ENCODE measurements at places on chromosomes 3 and 15.

DNA sequence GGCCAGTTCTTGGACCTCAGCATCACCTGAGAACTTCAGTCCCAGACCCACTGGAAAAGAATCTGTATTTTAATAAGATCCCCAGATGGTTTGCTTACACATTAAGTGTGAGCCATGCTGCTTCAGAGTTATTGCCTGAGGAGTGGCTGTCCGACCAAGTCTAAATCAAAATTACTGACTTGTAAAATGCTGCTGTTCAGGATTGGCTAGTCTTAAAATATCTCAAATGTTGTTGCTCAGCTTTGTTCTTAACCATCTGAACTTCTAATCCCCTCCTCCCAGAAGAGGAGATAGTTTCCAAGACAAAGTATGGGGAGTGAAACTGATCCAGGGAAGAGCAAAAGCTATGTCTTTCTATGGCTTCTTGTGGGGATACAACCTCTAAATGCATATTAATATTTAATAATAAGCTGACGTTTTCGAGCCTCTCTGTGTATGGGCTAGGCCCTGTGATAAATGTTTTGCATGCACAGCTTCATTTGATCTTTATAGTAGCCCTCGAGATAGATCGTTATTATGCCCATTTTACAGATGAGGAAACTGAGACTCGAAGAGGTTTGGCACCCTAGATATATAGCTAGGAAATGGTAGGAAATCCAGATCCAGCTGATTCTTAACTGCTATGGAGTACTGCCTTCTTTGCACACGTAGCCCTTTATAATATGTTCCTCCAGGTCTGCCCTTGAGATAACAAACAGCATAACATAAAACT is 52.2 kb downstream of the DNASE1L3 start:
- no peak for DNase-seq

DNA sequence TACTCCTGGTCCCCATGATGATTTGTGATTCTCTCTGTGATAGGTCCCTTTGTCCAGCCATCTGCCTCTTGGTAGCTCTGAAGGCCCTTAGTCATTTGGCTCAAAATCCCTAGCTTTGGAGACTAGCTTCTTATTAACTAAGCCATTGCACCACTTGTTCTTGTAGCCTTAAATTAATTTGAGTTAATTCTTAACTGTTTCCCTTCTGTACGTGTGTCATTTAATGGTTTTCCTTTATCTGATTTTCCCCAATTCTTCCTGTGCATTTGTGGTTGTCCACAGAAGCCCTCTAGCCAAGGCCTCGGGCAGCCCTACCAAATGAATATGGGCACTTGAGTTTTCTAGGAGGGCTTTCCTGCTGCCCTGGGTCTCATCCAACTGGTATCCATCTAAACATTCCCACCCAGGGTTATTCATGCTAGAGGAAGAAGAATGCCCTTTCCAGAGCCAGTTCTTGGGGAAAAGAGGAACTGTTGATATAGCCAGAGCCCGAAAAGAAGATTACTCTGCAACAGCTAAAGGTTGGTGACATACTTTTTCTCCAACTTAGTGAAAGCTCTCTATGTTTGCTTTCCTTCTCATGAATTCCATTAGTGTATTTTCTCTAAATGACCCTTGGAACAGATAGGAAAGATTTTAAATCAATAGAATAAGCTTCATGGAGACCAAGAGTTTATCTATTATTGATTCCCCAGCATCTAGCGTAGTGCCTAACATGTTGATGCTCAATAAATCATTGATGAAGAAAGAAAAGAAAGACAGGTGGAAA is 44.2 kb upstream of the ZBTB38 start:
- DNase-seq: no peak

- DNase-seq: no peak
Measured at GRCh38 chr3:127165694-127166485, 27.0 kb upstream of the PRR23E start.

DNA sequence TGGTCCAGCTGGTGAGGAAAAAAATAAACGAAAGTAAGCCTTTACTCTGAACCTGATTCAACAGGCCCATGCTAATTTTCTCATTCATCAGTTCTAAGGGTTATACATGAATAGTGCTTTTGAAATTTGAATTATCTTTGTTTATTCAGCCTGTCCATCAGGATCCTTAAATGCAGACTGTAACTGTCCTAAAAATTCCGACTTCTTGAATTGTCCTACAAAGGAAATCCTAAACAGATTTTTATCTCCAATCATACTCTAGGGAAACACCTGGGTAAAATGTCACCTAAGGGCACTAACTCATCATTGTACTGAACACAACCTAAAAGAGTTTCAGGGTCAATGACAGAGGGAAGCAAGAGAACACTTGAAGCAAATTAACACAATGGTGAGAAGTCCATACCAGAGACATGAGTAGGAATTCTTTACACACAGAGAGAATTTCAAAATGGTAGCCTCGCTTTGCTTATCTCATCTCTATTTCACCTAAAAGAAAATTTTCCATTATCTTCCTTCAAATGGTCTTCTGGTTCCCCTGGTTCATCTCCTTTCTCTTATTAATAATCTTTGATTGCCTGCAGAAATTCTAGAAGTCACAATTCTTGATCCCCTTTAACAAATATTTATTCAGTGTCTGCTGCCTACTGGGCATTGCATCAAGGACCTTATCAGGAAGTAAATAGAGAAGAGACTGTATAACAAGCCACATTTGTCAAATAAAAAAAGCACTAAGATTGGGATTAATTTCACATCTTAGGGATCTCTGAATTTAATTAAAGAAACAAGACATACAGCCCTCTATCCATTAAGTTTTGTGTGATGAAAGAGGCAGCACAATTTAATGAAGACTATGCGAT is 182.7 kb downstream of the MEIS2 start:
- DNase-seq: no peak

- no peak for DNase-seq
Measured at GRCh38 chr3:154684021-154684420, 254.0 kb upstream of the GPR149 start.

GRCh38 chr3:119531151-119531550 is 28.3 kb downstream of the CD80 start:
- no peak for DNase-seq

DNA sequence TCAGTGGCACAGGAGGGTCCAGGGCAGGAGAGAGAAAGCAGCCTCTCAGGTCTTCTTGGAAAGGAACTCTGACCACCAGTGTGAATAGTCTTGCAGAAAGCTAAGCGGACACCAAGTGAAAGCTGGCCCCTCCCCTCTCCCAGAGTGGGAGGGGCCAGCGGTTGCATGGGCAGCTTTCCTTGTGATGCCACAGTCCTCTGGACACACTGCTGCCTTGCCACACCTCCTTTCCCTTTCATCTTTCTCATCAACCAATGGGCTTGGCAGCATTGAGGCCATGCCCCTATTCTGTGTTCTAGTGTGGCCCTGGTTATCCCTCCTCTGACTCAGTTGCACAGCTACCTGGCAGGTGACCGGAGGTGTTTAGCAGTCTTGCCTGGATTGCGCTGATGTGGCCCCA is 49.7 kb upstream of the GOLGA6B start:
- no peak for DNase-seq

GRCh38 chr3:61032991-61033390 is 218.3 kb downstream of the FHIT start:
- no peak for DNase-seq

- DNase-seq: no peak
Measured at GRCh38 chr3:59446775-59447465, 397.1 kb upstream of the CFAP20DC start.

DNA sequence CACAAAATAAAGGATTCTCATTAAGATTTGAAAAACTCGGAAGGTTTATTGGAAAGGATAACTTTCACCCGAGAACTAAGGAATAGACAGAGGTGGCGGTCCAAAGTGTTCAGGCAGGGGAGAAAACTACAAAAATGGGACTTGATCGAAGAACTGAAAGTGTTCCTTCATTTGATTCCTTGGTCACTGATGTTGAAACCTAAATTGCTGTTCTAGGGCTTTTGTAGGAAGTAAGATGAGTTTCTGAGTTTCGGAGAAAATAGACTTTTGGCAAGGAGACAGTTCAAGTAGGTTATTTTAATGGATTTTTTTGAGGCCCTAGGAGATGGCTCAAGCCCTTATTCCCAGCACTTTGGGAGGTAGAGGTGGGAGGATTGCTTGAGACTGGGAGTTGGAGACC is 1.4 kb downstream of the TRIP4 start:
- no peak for DNase-seq
